ENCODE measurements at places on chromosomes 4 and X. TPM values are rescaled to one million over a fixed set of nuclear protein-coding genes. Genes with fewer than 3 reads are reported as not detected.

GRCh38 chr4:26001413-26001812, 87.4 kb downstream of the SMIM20 start:
- H3K27me3 ChIP-seq: peaks cover 13% of the 10 kb centered on the region
- H3K27ac ChIP-seq: no peak overlapping the region
- no peak for DNase-seq
- no peak overlapping the region for H3K4me3 ChIP-seq

- H3K4me1 ChIP-seq: peaks cover 5% of the 10 kb centered on the region
- DNase-seq: no peak
- H3K27ac ChIP-seq: no peak overlapping the region
Observed at GRCh38 chrX:22110729-22111494, 78.8 kb downstream of the PHEX start.

DNA sequence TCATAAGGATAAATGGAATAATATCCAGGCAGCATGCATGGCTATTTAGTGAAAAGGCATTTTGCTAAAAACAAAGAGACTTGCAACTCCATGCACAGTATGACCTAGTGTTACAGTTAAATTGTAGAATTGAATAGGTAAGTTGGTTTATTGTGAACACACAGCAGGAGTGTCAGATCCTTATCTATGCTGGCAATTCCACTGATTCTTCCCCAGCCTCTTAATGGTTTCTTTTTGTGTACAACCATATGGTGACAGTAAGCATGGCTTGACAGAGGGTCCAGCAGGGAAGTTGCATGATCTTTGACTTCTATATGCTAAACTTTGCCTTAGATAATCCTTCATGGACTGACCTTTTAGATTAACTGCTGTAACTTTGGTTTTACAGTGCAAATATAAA, 936.6 kb upstream of the EPHA5 start:
- no peak for DNase-seq
- no peak overlapping the region for H3K27ac ChIP-seq
- no peaks in the 10 kb centered on the region for H3K27me3 ChIP-seq
- H3K4me3 ChIP-seq: no peak overlapping the region
- H3K4me1 ChIP-seq: no peaks in the 10 kb centered on the region

GRCh38 chrX:23896981-23897380, 10.8 kb downstream of the APOO start:
- H3K4me3 ChIP-seq: no peak overlapping the region
- H3K27me3 ChIP-seq: no peaks in the 10 kb centered on the region
- no peak overlapping the region for H3K27ac ChIP-seq
- DNase-seq: no peak
- H3K4me1 ChIP-seq: peaks cover 10% of the 10 kb centered on the region
- no peaks in the 10 kb centered on the region for H3K36me3 ChIP-seq

- H3K4me1 ChIP-seq: peaks cover 26% of the 10 kb centered on the region
- no peak for DNase-seq
- H3K27ac ChIP-seq: peak overlapping the region; percentile 10
- peaks cover 1% of the 10 kb centered on the region for H3K27me3 ChIP-seq
- H3K36me3 ChIP-seq: no peaks in the 10 kb centered on the region
Observed at GRCh38 chr4:151314479-151314878, 10.9 kb downstream of the SH3D19 start.

DNA sequence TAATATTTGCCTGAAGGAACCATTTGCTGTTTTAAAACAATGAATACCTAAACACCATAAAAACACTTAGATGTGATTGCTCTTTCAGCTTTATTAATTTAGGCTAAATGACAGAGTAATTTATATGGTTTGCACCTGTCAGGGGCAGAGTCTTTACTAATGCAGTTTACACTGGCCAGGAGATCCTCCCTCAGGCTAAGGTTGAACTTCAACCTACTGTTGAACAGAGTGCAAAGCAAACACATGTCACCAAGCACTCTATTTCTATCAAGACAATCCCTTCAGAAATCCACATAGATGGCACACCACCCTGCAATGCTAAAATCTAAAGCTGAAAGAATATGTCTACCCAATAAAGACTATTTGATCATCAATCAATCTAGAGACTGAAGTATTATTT, 147.3 kb downstream of the KLHL13 start:
- no peaks in the 10 kb centered on the region for H3K36me3 ChIP-seq
- H3K4me1 ChIP-seq: no peaks in the 10 kb centered on the region
- H3K4me3 ChIP-seq: no peak overlapping the region

DNA sequence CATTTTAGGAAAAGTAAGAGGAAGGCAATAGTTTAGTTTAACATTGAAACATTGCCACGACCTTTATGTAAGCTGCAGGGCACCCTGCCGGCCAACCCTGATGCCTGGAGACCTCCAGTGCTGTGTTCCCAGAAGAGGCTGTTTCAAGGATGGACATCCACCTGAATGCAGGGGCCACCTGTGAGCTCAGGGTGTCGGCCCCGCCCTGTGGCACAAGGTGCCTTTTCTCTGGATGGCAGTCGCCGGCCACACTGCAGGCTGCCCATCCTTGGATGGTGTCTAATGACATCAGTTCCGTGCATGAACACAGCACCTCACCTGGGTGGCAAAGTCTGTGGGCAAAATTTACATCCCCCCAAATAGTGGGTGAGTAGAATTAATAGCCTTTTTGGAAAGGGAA, 180.0 kb downstream of the AFAP1 start:
- no peak overlapping the region for H3K27ac ChIP-seq
- no peak overlapping the region for H3K4me3 ChIP-seq
- peaks cover 32% of the 10 kb centered on the region for H3K36me3 ChIP-seq
- H3K4me1 ChIP-seq: peaks cover 15% of the 10 kb centered on the region
- H3K27me3 ChIP-seq: peaks cover 47% of the 10 kb centered on the region

- H3K27ac ChIP-seq: no peak overlapping the region
- H3K36me3 ChIP-seq: no peaks in the 10 kb centered on the region
- H3K27me3 ChIP-seq: peaks cover 22% of the 10 kb centered on the region
- no peak overlapping the region for H3K4me3 ChIP-seq
- peak; percentile 24 for DNase-seq
Observed at GRCh38 chrX:154748712-154749339, 2.1 kb downstream of the GAB3 start.

DNA sequence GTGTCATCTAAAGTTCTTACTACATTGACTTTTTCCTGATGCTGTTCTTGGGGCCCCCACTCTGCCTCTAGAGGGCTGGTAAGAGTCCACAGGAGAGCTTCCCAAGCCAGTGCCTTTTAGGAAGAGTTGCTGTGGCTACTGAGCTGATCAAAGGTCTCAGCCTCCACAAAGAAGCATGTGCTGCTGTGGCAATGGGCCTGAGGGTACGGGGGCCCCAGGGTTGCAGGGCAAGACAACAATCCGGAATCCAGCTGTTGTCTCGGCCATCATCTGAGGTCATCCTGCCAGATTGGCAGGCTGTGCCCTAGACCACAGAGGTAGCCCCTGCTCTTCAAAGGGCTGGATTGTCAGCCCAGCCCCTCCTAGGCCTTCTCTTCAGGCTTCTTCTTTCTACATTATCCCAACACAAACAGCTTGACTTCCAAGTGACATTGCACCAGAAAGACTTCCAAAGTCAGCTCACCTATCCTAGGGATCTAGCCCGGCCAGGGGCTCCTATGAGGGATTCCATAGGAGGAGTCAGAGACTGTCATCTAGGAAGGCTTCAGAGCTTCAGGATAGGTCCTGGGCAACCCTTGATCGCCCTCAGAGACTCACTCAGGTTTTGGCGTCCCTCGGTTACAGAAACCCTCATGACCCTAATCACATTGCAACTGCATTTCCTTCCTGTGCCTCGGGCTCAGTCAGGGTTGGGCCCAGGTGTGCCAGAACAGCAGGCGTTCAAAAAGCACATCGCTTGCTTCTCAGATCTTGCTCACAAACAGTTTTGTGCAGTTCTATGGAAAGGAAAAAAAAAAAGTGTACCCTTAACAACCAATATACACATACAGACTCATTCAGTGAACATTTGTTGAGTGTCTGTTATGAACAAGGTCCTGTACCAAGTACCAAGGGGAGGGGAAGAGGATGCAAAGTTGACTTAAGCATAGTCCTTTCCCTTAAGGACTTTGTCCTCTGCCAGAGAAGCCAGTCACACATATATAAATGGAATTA, 27.8 kb downstream of the SLC25A5 start:
- H3K4me1 ChIP-seq: no peaks in the 10 kb centered on the region
- DNase-seq: no peak
- no peaks in the 10 kb centered on the region for H3K36me3 ChIP-seq
- H3K27ac ChIP-seq: no peak overlapping the region
- no peaks in the 10 kb centered on the region for H3K27me3 ChIP-seq

DNA sequence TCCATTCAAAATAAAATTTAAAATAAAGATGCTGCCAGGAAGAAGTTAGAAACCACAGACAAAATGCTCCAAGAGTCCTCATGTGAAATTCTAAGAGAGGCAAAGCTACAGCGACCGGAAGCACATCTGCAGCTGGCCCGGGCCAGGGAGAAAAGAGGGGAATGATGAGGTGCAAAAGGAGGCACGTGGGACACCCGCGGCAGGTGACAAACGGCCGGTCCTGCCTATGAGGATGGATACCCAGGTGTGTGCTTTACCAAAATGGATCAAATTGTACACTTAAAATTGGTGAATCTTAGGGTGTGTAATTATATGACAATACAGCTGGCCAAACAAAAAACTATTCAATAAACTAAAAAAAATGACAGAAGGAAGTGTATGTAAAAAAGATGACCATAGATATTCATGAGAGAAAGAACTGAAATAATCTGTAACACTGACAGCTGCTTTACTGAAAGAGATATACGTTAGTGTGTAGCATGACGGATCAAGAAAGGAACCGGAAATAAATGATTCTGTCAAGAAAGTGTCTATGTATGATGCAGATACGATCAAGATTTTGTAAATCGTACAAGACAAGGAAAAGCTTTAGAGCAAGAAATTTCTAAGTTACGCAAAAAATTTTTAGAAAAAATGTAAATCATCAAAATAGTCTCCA, 29.5 kb downstream of the PPP2R3B start:
- H3K27ac ChIP-seq: peak overlapping the region; percentile 31
- no peak overlapping the region for H3K4me3 ChIP-seq
- H3K27me3 ChIP-seq: 0 out of 2 replicates have a peak, but pooled peaks cover 2% of the 10 kb centered on the region
- H3K36me3 ChIP-seq: peaks cover 41% of the 10 kb centered on the region

GRCh38 chr4:66266035-66266434, 595.7 kb upstream of the EPHA5 start:
- no peaks in the 10 kb centered on the region for H3K4me1 ChIP-seq
- H3K27ac ChIP-seq: no peak overlapping the region
- no peak overlapping the region for H3K4me3 ChIP-seq
- H3K27me3 ChIP-seq: no peaks in the 10 kb centered on the region
- DNase-seq: no peak

DNA sequence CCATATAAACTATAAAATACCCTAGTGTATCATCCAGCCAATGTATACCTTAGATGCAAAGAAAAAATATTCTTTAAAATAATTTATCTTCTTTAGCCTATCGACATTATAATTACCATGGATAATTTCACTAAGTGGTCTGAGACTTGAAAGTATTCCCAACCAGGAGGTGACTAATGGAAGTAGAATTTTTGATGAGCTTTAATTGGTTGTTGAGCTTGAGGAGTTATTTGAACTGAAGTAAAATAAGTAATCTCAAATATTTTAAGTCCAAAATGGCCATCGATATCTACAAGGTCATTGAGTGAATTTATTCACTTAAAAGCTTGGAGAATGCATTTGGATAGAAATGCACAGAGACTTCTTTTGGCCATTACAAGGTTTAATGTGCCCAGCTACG, 436.2 kb downstream of the TLL1 start:
- DNase-seq: peak; percentile 22
- no peaks in the 10 kb centered on the region for H3K27me3 ChIP-seq
- H3K4me3 ChIP-seq: no peak overlapping the region
- peaks cover 37% of the 10 kb centered on the region for H3K4me1 ChIP-seq
- no peak overlapping the region for H3K27ac ChIP-seq

DNA sequence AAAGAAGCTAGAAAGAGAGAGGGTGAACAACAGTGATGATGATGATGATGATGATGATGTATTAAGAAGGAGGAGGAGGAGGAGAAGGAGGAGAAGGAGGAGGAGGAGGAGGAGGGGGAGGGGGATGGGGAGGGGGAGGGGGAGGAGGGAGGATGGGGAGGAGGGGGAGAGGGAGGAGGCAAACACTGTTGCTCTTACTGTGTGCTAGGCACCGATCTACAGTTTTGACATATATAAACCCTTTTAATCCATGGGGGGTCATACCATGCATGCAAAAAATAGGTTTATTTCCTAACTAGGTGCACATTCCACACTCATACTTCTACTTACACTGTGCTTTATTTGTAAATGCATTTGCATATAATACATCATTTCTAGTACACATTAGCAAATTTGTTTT, 482.8 kb upstream of the FAM241A start:
- no peak for DNase-seq
- no peaks in the 10 kb centered on the region for H3K27me3 ChIP-seq
- H3K36me3 ChIP-seq: no peaks in the 10 kb centered on the region
- H3K4me1 ChIP-seq: no peaks in the 10 kb centered on the region
- no peak overlapping the region for H3K27ac ChIP-seq

- H3K4me1 ChIP-seq: no peaks in the 10 kb centered on the region
- no peak overlapping the region for H3K27ac ChIP-seq
- no peak overlapping the region for H3K4me3 ChIP-seq
- no peaks in the 10 kb centered on the region for H3K27me3 ChIP-seq
- H3K36me3 ChIP-seq: no peaks in the 10 kb centered on the region
Observed at GRCh38 chrX:26562156-26562555, 346.2 kb downstream of the MAGEB5 start.

- DNase-seq: no peak
- no peak overlapping the region for H3K27ac ChIP-seq
- H3K4me1 ChIP-seq: peaks cover 9% of the 10 kb centered on the region
Observed at GRCh38 chr4:172826346-172826745, 342.3 kb upstream of the GALNT7 start.

DNA sequence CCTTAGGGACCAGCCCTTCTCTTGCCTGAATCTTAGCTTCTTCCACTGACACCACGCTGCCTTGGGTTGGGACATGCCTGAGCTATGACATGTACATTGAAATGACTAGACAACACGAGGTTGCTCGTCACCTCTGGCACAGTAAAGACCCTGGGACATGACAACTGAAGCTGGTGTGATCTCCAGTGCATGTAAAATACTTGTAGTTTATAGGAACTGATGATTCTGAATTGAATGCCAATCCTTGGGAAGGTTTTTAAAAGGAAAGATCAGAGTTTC, 100.7 kb upstream of the PGRMC2 start:
- H3K27ac ChIP-seq: peak overlapping the region; percentile 96
- no peak overlapping the region for H3K4me3 ChIP-seq
- no peaks in the 10 kb centered on the region for H3K36me3 ChIP-seq
- peak; percentile 19 for DNase-seq
- peaks cover 2% of the 10 kb centered on the region for H3K27me3 ChIP-seq

DNA sequence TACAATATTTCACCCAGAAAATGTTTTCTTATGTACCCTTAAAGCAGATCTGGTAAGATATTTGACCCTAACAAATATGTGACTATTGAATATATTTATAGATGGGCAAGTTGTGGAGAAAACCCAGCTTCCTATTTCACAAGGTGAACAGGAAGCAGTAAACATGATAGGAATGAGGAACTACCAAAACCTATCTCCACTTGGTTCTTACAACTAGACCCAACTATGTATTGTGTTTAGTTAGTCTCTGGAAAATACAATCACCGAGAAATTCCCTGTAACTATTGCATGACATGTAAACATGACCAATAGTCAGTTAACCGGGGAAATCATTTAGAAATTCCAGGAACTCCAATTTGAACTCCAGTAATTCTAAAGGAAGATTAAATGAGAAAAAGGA, 8.4 kb upstream of the RXFP1 start:
- H3K27ac ChIP-seq: no peak overlapping the region
- no peak overlapping the region for H3K4me3 ChIP-seq
- H3K27me3 ChIP-seq: no peaks in the 10 kb centered on the region
- no peaks in the 10 kb centered on the region for H3K36me3 ChIP-seq

BEX1 gene
- total RNA-seq: not detected

TMPRSS11E gene
- total RNA-seq: not detected

NSD2 gene
- 111 TPM for total RNA-seq

NAAA gene
- total RNA-seq: 31.3 TPM

GPR101 gene
- total RNA-seq: not detected

RASL11B gene
- total RNA-seq: not detected

SERTM2 gene
- not detected for total RNA-seq

UPF3B gene
- total RNA-seq: 6.3 TPM

USP27X gene
- total RNA-seq: 1.8 TPM

GAGE1 gene
- total RNA-seq: not detected
